ENCODE measurements at places on chromosomes 5 and 9. TPM values are rescaled to one million over a fixed set of nuclear protein-coding genes. Genes with fewer than 3 reads are reported as not detected.
A peak's percentile ranks its signal among the peaks of the same experiment; 100 is the strongest.

DNA sequence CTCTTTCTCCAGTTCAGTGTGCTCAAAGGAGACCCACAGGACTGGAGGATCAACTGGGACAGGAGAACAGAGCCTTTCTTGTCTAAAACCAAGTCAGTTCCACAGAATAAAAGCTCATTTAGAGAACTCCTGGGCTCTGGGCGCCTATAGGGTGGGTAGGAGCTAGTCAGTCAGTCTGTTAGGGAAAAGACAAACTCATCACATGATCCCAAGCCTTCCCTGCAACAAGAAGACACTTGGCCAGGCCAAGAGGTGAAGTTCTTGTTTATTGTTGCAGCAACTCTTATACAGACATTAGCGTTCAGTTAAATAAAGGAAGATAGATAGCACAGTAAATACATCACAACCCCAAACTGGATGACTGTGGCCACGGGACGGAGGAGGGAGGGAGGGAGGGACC, 102.3 kb downstream of the ENTREP1 start:
- DNase-seq, result no peak

DNA sequence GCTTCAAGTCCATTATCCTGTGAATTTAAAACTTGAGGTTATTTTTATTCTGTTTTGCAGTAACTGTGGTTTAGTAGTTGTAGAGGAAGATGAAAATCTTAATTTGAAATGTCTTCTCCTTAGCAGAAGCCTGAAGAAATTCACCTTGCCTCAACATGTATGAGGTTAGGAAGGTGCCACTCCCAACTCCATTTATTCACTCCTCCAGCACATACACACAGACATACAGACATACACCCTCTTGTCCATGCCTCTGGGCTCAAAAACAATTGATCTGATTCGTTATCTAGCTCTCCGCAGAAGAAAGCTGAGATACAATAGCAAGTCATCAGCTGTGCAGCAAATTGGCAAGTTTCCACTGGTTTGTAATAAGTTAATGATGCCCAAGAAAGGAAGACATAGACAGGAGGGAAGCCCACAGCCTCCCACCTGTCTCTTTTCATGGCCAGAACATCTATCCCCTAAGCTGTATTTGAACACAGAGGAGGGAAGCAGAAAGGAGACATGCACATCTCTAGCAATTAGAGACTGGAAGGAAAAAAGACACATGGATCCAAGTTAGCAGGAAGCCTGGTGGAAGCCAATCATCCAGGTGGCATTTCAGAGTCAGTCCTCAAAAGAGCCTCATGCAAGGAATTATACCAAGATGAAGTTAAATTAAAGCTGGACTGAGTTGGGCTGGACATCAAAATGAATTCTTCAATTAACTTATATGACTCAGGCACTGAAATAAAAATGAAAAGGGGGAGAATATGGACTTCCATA, 257.9 kb downstream of the ASTN2 start:
- DNase-seq, result no peak

DNA sequence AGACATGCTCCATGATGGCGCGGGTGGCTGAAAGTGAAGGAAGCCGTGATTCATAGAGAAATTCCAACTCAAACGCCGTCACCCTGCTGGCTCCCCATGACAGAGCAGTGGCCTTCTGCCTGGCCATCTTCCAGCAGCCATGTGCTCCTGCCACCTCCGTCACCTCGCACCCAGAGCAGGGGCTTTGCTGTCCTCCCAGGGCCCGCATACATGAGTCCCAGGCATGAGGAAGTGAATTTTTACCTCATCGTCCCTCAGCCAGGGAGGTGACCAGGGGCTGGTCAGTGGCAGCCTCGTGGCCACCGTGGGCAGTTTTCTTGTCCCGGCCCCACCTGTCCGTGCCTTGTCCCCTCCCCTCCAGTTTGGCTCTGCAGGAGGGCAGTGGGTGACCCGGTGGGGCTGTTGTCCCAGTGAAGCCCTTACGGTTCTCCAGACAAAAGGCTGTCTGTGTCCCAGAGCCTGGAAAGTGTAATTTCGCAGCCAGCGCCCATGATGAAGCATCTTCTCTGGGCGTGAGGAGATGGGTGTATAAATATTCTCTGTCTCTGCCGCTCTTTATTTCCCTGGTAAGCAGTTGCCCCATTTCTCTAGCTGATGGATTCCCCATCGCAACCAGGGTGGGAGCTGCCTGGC, 124.0 kb upstream of the LMX1B start:
- DNase-seq, result no peak

- DNase-seq, result peak; percentile 58
Measured at GRCh38 chr5:134845852-134846640, at the start of gene C5orf24. Gene C5orf24, plus strand, starts transcription at chr5:134845968. Its CDS starts 8,933 bp downstream, at chr5:134854901.

GRCh38 chr5:87127426-87127825, 140.3 kb upstream of the RASA1 start:
- no peak for DNase-seq

DNA sequence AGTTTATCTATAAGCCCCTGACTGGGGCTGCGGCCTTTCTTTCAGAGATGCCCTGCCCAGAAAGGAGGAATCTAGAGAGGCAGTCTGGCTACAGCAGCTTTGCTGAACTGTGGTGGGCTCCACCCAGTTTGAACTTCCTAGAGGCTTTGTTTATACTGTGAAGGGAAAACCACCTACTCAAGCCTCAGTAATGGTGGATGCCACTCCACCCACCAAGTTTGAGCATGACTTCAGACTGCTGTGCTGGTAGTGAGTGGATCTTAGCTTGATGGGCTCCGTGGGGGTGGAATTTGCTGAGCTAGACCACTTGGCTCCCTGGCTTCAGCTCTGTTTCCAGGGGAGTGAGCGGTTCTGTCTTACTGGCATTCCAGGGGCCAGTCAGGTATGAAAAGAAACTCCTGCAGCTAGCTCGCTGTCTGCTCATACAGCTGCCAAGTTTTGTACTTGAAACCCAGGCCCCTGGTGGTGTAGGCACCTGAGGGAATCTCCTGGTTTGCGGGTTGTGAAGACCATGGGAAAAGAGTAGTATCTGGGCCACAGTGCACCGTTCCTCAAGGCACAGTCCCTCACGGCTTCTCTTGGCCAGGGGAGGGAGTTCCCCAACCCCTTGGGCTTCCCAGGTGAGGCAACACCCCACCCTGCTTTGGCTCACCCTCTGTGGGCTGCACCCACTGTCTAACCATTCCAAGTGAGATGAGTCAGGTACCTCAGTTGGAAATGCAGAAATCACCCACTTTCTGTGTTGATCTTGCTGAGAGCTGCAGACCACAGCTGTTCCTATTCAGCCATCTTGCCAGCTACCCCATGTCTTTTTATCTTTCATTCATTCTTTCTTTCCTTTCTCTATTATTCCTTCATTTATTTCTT, 211.8 kb upstream of the C9orf72 start:
- DNase-seq, result no peak

- no peak for DNase-seq
Measured at GRCh38 chr9:133137451-133138231, 16.6 kb upstream of the RALGDS start.

DNA sequence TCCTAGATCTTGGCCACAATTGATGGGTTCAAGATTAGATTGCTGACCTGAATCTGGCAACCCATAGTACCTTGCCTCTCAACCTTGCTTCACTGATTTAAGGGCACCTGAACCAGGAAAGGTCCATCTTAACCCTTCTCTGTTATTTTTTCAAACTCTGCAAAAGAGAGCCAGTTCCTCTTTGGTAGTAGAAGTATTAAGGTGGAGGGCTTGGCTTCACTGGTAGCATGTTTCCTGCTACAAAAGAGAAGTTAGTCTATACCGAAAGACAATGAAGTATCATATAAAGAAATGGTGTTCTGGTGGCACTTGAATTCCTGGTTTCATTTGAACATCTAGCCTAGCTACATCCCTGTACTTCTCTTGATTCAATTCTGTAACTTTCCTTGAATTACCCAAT, 8.5 kb downstream of the ALG2 start:
- DNase-seq, result no peak

GRCh38 chr5:150485693-150486401, 22.1 kb upstream of the NDST1 start:
- no peak for DNase-seq

DNA sequence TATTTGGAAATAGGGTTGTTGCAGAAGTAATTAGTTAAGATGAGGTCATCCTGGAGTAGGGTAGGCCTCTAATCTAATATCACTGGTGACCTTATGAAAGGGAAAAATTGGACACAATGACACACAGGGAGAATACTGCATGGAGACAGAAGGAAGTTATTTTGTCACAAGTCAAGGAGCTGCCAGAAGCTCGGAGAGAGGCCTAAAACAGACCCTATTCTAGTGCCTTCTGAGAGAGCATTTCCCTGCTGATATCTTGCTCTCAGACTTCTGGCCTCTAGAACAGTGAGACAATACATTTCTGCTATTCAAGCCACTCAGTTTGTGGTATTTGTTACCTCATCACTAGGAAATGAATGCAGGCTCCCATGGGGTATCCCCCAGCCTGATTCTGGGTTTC, 332.9 kb downstream of the CSNK1G3 start:
- no peak for DNase-seq

DNA sequence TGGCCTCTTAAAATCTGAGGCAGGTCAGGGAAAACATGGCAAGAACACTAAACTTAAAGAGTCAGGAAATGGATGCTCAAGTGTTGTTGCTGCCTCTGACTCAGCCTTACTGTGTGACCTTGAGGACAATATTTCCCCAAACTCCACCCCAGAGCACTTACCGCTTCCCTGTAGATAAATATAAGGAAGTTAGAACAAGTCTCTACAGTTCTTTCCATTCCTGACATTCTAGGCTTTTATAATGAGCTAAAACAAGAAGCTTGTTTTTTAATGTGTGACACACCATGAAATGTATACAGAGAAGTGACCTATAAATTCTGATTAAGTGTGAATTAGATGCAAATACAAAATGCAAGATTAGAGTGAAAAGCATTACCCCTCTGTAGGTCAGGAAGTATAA, 129.3 kb downstream of the GRIA1 start:
- DNase-seq, result no peak

DNA sequence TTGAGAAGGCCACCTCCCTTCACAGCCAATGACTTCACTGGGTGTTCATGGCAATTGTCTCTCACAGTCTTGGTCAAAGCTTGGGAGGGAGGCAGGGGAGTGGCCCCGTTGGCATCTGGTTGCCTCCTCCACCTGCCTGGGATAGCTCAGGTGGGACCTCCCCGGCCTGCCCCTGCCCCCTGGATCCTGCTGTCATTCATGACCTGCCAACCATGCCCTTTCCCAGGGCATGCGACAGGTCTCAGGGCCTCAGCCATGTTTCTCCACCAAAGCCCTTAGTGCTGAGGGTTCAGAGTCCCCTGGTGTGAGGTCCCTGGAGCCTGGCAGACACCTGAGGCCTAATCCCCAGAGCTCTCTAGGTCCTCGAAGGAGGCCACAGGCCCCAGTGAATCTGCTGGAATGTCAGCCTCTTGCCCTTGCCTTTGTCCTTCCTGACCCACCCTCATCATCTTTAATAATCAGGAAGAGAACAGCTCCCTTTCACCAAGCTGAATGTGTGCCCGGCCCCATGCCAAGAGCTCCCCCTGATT, 5.6 kb downstream of the DAB2IP start:
- no peak for DNase-seq

DNA sequence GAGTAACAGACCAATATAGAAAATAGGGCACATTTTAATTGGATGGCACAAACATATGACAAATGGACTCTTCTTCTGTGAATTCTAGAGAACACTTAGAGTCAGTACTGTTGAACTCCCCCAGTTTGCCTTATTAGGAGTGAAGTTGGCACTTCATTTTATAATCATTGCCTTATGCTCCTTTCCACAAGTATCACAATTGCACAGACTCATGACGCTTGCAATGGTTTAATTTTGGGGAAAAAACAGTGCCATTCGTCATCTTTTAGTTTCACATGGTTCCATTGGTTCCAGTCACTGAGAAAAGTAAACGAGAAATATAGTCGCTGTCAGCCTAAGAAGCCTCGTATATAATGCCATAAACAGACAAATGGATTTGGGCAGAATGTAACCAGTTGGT, 71.2 kb downstream of the LURAP1L start:
- no peak for DNase-seq

DNA sequence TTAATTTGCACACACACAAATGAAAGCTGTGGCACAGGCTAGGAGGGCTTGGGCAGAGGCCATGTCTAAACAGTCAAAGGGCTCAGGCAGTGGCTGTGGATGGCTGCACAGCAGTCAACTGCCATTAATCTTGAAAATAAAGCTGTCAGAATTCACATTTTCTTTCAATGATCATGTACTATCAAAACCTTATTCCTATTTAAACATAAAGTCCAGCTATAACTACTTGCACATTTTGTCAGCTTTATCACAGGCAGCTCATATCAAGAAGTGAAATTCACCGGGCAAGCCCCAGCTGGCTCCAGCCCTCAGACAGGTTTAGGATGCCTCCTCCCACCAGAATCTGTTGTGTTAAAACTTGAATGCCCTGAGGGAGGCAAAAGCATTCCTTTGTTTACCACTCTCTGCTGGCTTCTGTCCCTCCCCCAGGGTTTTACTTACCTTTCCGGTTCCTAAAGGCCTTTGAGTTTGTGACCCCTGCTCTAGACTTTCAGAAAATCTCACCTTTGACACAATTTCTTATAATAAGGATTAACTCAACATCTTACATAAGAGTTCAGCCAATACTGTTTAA, 54.9 kb upstream of the GRAMD2B start:
- peak; percentile 39 for DNase-seq

DNA sequence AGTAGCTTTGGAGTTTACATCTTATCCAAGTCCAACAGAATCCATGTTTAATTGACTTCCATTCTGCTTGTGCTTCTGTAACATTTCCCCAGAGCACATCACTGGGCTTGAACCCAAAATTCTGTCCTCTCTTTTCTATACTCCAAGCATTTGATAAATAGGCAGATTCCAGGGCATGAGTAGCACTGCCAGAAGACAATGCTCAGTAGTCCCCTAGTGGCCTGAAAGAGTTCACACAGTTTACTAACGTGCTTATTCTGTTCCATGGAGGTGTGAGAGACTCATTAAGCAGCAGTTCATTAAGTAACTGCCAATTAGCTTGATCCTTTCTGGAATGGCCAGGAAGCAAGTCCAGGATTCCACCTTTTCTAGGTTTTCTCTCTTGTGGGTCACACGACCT, 9.4 kb upstream of the GABRA6 start:
- DNase-seq, result no peak

DNA sequence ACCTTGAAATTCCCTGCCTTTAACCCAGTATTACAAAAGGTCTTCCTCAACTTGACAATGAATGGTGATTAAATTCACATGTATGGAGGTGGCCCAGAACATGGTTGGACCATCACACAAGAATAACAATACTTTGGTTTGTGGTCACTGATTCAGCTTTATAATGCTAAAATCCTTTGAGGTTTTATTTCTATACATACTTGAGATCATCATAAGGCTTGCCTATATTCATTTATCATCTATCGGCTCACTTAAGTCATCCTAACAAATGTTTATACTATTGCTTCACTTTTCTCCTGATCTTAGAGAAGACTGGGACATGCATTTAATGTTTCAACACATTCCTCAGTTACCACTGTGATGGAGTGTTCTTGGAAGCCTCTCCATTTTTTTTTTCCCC, 191.3 kb downstream of the DMAC1 start:
- DNase-seq, result no peak

Gene SPINK13
- total RNA-seq, result not detected

Gene ADAMTS13
- total RNA-seq, result 5.1 TPM

Gene PSD2
- total RNA-seq, result 0.13 TPM

Gene FCN1
- not detected for total RNA-seq

Gene FOXD4L4
- total RNA-seq, result not detected

Gene CACFD1
- total RNA-seq, result 13.4 TPM

Gene PDCD1LG2
- not detected for total RNA-seq

Gene C5orf52
- total RNA-seq, result not detected

Gene PCDH12
- 0.17 TPM for total RNA-seq

Data from H1 (cell line).